Right forelimb (tissue), 1 donor: ENCODE measurements at places on chromosomes 5 and 9.

GRCh38 chr9:38344566-38345324, 47.8 kb upstream of the ALDH1B1 start:
- no peak for DNase-seq

DNA sequence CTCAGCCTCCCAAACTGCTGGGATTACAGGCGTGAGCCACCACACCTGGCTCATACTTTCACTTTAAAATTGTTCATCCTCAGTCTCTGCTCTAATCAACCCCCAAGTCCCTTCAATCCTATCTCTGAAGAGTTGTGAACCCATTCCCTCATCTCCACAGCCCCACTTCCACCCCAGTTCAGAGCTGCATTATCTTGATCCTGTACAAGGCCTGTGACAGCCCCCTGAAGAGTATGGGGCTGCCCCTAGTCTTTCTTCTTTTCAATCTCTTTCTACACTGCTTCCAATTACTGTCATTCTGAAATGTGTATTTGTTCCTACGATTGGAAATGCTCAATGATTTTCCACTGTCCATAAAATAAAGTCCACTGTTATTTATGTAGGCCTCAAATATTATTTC, 588.3 kb downstream of the RAB3C start:
- DNase-seq = no peak

GRCh38 chr9:8085986-8086385, 286.4 kb upstream of the DMAC1 start:
- no peak for DNase-seq

DNA sequence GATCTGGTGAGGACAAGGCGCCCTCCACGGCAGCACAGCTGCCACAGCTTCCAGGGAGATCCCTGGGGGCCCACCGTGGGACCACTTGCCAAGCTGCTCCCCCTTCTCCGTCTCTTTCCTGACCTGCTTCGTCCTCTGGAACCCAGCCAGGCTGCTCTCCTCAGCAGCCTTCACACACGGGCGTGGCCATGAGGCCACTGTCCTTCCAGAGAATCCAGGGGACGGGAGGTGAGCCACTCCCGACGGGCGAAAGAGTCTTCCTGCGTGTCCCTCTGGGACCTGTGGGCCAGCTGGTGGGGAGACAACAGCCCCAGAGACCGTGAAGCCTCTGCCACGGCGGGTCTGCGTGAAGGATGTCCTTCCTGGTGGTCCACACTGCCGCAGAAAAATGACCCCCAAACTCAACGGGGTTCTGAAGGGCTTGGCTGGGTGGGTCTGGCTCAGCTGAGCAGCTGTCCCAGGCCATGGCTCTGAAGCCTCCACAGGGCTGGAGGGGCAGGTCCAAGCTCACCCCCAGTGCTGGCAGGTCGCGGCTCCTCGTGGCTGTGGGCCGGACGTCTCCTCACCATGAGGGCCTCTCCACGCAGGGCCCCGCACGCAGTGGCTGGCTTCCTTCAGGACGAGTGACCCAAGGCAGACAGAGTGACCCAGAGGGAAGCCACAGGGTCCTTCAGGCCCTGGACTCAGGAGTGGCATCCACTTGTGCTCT, 47.4 kb upstream of the NKD2 start:
- no peak for DNase-seq

GRCh38 chr5:134567641-134568336, 42.3 kb downstream of the JADE2 start:
- no peak for DNase-seq

- no peak for DNase-seq
These were observed 7.5 kb downstream of the ZNF484 start for GRCh38 chr9:92870289-92870688.

GRCh38 chr9:133775951-133776905, 38.1 kb upstream of the SARDH start:
- no peak for DNase-seq

- DNase-seq = no peak
These were observed 179.3 kb downstream of the ALDH1A1 start for GRCh38 chr9:72773570-72773969.

DNA sequence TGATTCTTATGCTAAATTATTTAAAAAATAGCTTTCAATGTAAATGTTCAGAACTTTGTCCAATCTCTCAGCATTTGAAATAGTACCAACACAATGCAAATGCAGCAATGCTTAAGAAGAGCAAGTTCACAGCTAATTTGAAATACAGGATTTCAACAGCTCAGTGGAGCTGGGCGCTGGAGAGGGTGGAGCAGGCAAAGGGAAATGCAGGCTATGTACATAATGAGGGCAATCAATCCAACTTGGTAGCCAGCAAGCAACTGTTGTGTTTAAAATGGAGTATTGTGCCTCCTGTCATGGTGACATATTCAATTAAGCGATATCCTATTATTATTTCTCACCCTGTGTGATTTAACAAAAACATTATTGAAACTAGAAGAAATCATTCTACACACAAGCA, 568.8 kb downstream of the PSAT1 start:
- no peak for DNase-seq

DNA sequence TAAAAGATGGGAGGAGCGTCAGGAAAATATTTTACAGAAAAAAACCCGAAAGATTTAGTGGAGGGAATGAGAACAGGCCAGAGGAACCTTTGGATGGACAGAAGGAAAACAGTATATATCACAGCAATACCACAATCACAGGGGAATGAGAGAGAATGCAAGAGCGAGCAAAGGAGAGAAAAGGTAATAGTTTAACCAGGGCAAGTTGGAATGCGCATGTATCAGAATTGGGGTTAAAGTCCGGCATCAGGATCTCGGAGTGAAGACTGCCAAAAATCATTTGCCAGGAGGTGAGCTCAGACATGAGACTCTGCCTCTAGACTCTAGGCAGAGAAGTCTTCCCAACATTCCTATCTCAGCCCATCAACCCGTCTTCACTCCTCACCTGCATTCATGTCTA, 36.8 kb downstream of the PCDHGC5 start:
- DNase-seq = no peak

GRCh38 chr5:58081435-58081834, 378.5 kb downstream of the PLK2 start:
- DNase-seq = no peak

DNA sequence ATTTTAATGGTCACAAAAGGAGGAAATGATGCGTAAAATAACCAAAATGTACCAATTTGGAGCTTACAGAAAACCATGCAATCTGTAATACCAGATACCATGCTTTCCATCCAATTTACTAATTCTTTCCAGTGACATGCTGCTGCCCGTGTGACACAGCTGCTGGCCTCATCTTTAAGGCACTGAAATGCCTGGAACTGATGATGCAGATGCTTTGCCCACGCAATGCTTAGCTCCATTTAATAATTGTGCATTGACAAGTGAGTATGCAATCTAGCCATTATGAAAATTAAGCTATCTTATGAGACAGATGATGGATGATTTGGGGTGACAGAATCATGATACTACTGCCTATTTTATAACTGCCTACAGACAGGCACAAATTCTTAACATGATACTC, 169.2 kb upstream of the CTNND2 start:
- no peak for DNase-seq

DNA sequence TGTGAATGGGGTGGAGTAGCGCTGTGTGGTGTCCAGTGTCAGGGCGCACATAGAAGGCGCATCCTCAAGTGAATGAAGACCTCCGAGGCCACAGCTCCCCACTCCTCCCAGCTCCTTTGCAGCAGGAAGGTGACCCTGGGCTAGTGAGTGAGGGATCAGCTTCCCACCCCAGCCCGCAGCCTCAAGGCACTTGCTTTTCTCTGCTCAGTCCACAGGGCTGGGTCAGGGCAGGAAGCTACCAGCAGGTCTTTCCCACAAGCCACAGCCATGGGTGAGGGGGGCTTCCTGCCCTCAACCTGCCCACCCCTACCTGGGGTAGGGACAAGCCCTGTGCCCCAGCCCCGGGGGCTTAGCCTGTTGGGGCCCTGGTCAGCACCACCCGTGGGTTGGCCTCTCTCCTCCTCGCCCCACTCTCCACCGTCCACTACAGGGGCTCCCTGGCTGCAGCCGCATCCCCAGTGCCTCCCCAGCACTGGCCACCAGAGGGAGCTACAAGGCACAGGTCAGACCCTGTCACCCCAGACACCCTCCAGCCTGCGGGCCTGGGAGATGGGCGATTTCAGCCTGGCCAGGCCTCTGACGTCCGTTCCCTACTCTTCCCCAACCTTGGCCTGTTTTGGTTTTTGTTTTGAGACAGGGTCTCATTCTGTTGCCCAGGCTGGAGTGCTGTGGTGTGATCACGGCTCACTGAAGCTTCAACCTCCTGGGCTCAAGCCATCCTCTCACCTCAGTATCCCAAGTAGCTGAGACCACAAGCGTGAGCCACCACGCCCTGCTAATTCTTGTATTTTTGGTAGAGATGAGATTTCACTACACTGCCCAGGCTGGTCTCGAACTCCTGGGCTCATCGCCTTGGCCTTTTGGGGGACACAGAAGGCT, 1.3 kb upstream of the ABCA2 start:
- peak; percentile 83 for DNase-seq

- peak; percentile 79 for DNase-seq
These were observed 56.4 kb upstream of the RPL26L1 start for GRCh38 chr5:172902497-172903472.

GRCh38 chr5:150014456-150014855, 13.9 kb downstream of the HMGXB3 start:
- DNase-seq = no peak

GRCh38 chr9:87530716-87531115, 33.0 kb downstream of the DAPK1 start:
- DNase-seq = no peak

- DNase-seq = peak; percentile 61
These were observed 8.6 kb downstream of the RUFY1 start for GRCh38 chr5:179558932-179559283.

GRCh38 chr5:55187370-55187769, 14.4 kb upstream of the CDC20B start:
- no peak for DNase-seq

GRCh38 chr9:98118640-98119601, at the start of gene TRIM14:
Gene TRIM14 (minus strand): TSS chr9:98119222. CDS start chr9:98119188, 34 bp downstream.
- no peak for DNase-seq

DNA sequence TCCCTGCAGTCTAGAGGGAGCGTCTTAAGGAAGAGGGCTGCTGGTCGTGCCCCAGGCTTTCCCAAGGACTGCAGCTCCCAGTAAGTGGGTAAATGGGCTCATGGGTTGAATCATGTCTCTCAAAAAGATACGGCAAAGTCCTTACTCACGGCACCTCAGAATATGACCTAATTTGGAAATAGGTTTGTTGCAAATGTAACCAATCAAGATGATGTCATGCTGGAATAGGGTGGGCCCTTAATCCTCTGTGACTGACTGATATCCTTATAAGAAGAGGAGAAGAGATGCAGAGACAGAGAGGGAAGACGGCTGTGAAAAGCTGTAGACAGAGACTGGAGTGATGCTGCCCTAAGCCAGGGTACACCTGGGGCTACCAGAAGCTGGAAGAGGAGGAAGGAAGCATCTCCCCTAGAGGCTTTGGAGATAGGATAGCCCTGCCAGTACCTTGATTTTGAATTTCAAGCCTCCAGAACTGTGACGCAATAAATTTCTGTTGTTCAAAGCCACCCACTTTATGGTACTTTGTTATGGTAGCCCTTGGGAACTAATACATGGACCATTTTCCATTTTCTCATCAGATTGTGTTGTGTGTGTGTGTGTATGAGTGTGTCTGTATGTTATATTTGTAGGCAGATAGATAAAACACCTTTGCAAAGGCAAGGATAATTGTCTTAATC, 15.0 kb downstream of the GALNT10 start:
- no peak for DNase-seq

GRCh38 chr5:50856401-50857119, 190.1 kb downstream of the PARP8 start:
- DNase-seq = no peak

GRCh38 chr5:112552216-112552615, 133.1 kb upstream of the EPB41L4A start:
- no peak for DNase-seq

GRCh38 chr5:139369181-139369580, 13.9 kb downstream of the SLC23A1 start:
- DNase-seq = no peak

DNA sequence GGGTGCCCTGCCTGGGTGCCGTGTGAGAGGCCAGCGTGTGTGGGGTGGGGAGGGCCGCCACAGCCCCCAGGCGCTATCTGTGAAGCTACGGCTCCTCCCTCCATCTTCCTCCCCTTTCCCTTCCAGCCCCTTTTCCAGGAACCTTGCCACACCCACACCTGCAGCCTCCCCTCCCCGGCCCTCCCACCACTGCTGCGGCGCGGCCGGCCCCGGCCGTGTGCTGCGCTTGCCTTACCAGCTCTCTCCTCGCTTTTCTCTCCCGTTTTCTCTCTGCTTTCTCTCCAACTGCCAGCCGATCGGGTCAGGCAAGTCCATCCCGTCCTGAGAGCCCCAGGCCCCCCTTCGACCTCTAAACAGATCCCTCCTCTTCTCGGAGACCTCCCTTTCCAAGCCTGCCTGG, 21.4 kb downstream of the GOLGA2 start:
- no peak for DNase-seq
